ENCODE measurements at places on chromosomes 2 and 18.

- no peak for DNase-seq
Measured at GRCh38 chr2:151996243-151997003, 102.4 kb downstream of the CACNB4 start.

DNA sequence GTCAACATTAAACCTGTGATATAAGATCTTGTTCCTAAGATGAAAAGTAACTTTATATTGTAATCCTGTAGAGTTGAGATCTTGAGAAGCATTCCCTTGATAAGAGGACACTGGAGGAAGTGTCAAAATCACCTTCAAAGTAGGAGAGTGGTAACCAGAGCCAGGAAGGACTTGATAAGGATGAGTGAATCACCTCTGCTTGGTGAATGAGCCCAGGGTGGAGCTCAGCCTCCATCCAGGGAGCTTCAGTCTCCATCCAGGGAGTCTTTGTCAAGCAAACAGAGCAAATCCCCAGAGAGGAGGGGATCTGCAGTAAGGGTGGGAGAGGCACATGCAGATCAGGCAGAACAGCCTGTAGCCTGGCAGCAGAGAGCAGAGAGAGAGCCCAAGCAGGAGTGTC lies 167.1 kb upstream of the SIX2 start:
- no peak for DNase-seq

DNA sequence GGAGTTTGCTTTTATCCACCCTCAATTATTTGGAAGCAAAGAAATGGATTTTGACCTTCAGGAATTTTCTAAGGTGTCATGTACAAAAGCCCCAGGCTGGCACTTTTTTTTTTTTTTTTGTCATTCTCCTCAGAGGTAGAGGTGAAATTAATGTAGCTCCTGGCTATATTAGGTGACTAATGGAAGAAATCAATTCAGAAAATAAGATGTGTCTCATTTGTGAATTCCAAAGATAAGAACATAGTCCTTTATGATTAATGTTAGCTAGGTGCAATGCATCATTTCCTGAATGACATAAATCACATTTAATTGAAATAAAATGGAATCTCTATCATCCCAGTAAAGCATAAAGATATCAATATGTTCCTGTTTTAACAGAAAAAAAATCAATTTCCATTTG lies 477.6 kb downstream of the FBXO15 start:
- DNase-seq, result no peak

GRCh38 chr18:46174342-46175041 lies 70.3 kb downstream of the HAUS1 start:
- no peak for DNase-seq

DNA sequence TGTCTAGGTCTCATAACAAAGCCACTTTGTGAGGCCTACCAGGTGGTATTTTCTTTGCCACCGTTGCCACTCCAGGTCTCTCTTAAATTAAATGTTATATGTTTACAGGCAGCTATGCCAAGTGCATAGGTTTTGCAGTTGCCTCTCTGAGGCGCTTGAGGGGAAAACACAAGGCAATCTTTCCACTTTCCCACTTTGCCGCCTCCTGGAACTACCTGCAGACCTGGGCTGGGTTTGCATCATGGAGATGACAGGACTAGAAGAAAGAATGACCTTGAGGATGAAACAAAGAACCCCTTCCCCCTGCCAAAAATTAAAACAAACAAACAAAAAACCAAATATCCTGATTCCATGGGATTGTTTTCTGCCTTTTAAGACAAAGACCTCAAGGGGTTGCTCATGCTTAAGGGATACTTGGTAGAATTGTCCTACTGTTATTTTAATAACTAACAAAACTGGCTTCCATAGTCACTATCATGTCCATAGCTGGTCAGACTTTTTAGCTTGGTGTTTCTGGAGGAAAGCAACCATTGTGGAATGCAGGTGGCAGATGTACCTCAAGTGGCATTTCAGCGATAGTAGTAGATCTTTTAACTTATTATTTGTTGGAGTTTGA lies 159.9 kb downstream of the PRPF40A start:
- DNase-seq, result no peak

GRCh38 chr2:239035997-239036731 lies 188.3 kb downstream of the TWIST2 start:
- no peak for DNase-seq

DNA sequence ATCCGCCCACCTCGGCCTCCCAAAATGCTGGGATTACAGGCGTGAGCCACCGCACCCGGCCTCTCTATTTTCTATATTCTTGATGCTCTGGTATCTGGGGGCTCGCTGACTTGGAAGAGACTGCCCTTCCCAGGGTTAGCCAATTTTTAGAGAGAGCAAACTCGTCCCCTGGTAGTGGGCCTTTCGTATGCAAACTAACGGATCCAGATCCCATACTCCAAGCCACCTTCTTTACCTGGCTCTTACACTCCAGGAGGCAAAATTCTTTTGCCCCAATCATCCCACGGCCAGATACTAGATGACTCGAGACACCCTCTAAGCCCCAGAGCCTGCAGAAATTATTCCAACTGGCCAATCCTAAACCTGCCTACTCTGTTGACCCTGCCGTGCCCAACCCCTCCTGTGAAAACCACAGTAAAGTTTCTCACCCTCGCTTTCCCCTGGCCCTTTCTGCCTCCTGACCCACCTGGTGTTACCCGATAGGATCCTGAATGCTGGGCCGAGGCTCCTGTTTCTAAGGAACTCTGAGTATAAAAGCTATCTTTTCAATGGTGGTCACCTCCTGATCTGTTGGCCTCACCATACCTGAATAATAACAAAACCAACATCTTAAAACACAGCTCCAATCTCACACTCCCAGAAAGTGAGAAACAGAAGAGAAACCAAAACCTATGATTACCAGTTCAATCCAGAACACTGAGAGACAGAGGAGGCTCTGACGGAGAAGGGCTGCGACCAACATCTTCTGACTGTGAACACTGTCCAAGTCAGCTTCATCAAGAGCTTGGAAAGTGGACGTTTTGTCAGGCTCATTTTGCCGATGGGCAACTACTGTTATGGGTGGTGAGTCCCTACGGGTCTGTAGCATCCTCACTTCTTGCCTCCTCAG lies 57.6 kb upstream of the ZNF532 start:
- no peak for DNase-seq

- no peak for DNase-seq
Measured at GRCh38 chr18:49856496-49856895, 43.2 kb upstream of the ACAA2 start.

GRCh38 chr2:101736233-101736632 lies 38.7 kb downstream of the MAP4K4 start:
- DNase-seq, result no peak

- no peak for DNase-seq
Measured at GRCh38 chr2:60453301-60453700, 100.2 kb downstream of the BCL11A start.

- no peak for DNase-seq
Measured at GRCh38 chr2:129934044-129934822, 45.2 kb upstream of the RAB6C start.

DNA sequence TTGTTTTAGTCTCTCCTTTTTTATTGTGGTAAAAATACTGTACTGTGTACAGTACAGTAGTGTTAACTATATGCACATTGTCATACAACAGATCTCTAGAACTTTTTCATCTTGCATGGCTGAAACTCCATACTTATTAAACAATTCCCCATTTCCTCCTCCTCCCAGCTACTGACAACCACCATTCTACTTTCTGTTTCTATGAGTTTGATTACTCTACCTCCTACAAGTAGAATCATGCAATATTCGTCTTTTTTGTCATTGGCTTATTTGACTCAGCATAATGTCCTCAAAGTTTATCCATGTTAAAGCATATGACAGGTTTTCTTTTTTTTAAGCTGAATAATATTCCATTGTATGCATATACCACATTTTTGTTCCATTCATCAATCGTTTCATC lies 338.2 kb downstream of the AGPS start:
- DNase-seq, result no peak

DNA sequence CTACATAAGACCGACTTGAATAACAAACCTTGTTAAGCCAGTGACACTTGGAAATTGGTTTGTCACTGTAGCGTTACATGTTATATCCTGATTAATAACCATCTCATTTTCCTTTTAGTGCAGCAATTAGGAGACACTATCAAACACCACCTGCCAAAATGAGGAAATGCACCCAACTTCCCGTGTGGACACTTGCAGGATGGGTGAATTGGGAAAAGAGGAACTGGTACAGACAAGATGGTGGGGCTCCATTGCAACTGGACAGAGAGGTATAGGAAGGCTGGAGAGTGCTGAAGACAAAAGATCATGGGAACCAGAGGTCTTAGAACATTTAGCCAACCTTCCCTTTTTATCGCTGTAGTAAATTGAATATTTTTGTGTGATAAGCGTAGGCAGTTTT lies 816.3 kb upstream of the HS6ST1 start:
- no peak for DNase-seq

DNA sequence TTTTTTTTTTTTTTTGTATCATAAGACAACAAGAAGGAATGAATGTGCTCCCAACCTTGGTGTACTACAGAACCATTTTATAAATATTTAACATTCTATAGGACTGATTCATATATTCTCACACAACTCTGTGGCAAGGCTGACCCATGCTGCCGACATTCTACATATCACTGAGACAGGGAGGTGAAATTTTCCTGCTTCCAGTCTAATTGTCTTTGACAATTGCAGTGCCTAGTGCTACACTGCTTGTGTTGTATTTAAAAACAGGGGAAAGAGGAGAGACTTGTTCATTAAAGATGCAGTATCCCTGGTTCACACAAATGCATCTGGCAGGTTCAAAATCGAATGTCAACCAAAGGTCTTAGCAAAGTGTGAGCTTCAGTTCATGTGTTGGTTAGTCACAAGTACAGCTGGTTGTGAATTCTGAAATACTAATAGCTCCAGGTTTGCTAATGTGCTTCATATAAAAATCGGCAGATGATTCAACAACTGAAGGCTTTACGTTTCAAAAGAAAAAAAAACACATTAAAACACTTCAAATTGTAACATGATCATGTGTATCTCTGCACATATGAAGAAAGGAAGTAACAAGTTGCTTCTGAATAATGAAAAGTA lies 130.8 kb downstream of the FIGN start:
- DNase-seq, result no peak

DNA sequence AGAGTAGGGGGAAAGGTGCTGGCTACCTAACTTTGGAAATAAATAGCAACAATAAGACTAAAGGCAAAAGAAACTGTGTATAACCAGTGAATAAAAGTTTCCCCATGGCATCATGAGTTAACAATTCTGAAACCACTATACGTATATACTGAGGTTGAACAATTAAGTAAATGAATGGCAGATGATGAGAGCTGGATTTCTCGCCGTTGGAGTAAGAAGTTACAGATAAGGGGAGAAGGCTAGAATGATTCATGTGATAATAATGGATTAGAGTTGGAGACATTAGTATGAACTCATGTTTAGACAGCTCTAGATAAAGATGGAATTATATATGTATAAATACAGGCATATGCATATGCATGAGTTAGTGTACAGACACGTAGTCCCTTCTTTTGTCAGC lies 152.7 kb downstream of the UBR3 start:
- DNase-seq, result no peak

- DNase-seq, result no peak
Measured at GRCh38 chr2:192379736-192380135, 185.0 kb upstream of the TMEFF2 start.

- no peak for DNase-seq
Measured at GRCh38 chr18:8298186-8298585, 311.1 kb upstream of the RAB12 start.

DNA sequence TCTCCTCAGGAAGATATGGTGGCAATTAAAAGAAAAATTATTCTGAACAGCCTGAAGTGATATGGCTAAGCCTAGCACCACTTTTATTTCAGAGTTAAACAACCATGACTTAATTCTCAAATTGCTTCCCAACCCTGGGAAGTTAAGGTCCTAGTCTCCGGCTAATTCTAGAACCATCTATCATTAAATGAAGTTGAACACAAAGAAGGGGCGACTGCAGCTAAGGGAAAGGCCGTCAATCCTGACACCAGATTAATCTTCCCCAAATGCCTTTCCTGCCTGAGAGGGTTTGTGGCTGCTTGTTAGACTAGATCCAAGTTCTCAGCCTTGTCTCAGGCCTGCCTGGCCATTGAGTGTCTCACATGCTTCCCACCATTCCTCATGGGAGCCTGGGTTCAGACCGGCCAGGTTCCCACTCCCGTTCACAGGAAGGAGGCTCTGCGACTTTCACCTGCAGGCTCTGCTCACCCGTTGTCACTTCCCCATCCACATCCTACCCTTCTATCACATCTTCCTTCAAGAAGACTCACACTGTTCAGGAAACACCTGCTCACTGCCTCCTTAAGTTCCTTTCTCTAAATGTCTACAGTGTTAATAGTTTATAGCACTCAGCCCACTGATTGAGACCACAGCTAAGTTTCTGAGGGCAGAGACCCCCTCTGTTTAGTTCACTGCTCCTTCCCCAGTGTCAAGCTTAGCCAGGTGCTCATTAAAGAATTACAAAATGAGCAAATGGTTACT lies 282.9 kb upstream of the REV1 start:
- DNase-seq, result no peak

DNA sequence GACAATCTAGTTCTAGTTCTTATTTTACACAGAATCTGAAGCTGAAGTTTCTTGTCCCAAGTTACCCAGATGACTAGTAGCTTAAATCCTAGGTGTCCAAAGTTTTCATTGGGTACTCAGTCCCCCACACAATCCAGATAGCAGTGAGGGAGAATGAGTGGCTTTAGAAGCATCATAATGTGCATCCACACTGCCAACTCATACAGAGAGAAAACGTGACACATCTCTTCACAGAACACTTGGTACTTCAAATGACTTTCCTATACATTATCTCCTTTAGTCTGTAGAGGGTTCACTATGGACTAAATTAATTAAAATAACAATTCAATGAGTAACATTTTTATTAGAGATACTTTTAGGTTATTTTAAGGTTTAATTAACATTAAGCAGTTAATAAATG lies 45.2 kb downstream of the STRADB start:
- DNase-seq, result no peak

DNA sequence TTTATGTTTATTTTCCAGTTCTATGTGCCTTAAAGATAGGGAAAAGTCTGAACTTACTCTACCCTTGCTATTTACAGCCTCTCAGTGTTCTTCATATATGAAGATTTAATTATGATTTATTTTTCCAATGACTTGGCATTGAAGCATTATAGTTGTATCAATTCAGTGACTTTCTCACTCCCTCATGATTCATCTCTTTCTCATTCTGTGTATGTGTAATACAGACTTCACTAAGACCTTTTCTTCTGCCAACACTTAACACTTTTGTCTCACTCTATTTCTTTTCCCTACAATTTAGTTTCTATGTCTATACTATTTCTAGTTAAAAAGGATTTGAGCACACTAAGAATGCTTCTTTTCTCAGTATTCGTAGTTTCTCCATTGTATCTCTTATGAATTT lies 1470.3 kb upstream of the ACVR2A start:
- DNase-seq, result no peak

- DNase-seq, result no peak
Measured at GRCh38 chr2:189782221-189782671, 1.9 kb downstream of the ORMDL1 start.

GRCh38 chr18:59646963-59647307 lies 50.3 kb downstream of the CCBE1 start:
- no peak for DNase-seq

DNA sequence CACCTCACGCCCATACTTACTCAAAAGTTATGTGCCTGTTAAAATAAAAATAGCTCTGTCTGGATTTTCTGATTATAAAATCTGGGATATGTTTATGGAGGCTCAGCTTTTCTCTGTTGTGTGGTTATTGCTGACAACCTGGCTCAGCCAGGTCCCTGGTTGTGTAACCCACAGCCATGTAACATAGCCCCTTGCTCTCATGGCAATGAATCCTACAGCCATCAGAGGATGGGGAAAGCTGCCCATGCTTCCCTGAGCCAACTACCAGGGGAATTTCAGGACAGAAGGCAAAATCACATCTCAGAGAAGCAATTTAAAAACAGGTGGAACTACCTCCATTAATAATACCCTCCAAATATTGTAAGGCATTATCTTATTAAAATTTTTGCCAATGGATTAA lies 29.7 kb downstream of the ST8SIA5 start:
- DNase-seq, result no peak
